Midbrain (tissue), 1 donor: ENCODE measurements at places on chromosomes 6 and 20.

DNA sequence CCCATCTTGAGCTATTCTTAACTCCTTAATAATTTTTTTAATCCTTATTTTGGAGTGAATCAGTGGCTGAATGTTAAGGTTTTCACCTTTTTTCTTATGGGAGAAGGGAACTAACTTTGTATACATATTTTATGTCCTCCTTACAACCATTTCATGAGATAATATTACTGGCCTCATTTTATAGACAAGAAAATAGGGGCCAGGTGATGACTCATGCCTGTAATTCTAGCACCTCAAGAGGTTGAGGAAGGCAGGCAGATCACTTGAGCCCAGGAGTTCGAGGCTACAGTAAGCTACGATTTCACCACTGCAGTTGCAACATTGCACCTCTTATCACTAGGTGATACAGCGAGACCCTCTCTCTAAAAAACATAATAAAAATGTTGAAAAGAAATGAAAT, 128.7 kb downstream of the TMEM242 start:
- DNase-seq, result no peak

DNA sequence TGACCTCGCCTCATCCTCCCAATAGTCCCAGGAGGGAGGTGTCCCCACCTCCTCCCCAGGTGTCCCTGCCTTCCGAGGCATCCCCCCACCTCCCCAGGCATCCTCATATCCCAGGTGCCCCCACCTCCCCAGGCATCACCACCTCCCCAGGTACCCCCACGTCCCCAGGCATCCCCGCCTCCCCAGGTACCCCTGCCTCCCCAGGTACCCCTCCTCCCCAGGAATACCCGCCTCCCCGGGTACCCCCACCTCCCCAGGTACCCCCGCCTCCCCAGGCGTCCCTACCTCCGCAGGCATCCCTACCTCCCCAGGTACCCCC, 198.9 kb downstream of the SYNDIG1 start:
- no peak for DNase-seq

DNA sequence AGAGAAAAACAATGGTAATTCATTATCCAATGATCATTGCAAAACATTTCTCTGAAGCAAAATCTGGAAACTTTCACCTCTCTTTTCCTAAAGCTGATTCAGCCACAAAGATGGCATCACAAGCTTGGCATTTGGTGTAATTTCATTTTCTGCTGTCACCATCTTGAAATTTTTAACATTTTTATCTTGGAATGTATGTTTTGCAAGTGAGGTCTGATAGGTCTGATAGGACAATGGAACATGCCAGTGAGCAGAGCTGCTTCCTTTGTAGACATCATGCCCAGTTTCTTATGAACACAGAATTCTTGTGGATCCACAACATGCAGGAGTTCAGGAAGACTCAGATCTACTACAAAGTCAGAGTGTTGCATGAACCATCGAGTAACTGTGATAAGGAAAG, 969.6 kb downstream of the EYS start:
- DNase-seq, result no peak

- no peak for DNase-seq
Measured at GRCh38 chr6:110625883-110626282, 149.5 kb upstream of the SLC22A16 start.

- DNase-seq, result peak; percentile 95
Measured at GRCh38 chr6:26157251-26158075, 70.2 kb downstream of the HFE start.

- DNase-seq, result no peak
Measured at GRCh38 chr6:154363821-154364220, 7.2 kb upstream of the IPCEF1 start.

GRCh38 chr20:51135926-51136715, 113.2 kb upstream of the KCNG1 start:
- no peak for DNase-seq

- no peak for DNase-seq
Measured at GRCh38 chr20:58536289-58536688, 21.1 kb upstream of the APCDD1L start.

DNA sequence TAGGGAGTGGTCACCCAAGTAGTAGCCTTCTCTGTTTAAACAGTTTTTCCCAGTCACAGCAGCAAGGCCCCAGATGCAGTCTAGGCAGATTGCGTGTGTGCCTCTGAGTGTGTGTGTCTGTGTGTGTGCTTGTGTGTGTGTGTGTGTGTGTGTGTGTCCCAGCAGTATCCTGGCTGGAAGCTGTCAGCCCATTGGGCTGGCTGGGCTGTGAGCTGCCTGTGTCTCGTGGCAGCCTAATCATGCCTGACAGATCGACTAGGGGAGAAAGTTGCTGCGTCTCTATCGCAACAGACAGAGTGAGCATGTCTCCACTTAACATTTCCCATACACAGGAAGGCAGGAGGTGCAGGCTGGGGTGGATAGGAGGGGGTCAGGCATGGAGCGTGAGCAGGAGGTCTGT, 42.9 kb upstream of the LRFN2 start:
- DNase-seq, result no peak

GRCh38 chr6:101386982-101387381, 6.5 kb upstream of the GRIK2 start:
- no peak for DNase-seq

DNA sequence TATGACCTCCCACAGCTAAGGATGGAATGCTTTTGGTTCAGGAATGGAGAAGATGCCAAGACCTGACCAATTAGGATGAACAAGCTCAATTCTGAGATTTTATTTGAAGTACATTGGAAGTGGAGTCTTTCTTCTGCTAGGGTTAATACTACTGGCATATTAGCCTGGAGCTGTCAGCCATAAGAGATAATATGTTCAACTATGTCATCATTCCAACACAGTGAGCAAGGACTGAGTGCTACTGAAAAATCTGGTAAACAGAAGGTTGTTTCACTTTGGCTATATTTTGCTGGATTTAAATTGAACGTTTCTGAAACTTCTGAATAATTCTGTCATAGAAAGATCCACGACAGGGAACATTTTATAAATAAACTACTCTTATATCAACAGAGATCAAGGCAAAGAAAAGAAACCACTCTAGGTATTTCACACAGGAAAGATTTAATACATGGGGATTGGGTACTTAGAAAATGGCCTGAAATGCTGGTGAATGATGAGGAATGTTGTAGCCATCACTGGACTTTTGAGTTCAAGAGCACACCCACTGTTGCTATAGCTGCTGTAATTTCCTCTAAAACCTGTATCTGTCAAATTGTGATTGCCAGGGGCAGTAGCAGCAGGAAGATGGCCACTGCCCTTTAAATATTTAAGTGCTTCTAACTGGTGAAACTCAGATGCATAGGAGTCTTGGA, 200.5 kb downstream of the PLCB4 start:
- DNase-seq, result no peak

GRCh38 chr6:56299916-56300315, 52.5 kb upstream of the COL21A1 start:
- no peak for DNase-seq

- DNase-seq, result no peak
Measured at GRCh38 chr6:112188906-112189305, 65.5 kb downstream of the LAMA4 start.

DNA sequence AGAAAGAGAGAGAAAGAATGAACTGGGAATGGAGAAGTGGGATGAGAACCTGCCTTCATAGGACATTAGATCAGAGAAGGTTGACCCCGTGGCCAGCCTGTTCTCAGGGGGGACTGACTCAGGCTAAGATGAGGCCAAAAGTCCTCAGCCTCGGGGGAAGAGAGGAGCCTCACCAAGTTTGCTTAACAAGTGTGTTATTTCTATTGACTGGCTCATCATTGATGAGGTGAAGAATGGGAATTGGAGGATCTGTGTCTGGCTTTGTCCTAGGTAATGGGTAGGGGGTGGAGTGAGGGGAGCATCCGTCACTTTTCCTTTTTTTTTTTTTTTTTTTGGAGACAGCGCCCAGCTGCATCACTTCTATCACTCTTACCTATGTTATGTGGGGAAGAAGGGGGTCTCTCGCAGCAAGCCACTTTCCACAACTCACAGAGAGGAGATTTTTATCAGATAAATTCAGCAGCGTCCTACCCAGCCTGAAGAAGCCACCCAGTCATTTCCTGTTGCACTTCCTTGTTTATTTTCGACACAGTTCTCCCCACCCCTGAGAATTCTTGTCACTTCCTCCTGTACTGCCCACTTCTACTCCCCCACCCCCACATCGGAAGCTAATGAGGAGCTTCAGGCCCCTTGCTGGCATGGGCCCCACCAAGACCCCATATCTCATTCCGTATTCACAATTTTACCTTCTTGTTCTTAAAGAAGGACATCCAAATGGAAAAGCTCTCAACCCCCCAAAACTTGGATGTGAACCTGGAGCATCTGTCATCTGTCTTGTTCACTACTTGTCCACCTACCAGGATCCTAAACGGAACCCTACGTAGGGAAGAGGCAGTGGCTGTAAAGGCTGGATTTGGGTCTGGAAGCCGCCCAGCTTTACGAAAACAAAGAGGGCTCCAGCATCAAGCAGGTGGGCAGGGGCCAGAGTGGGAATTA, 2.8 kb upstream of the RNASET2 start:
- DNase-seq, result peak; percentile 25

GRCh38 chr6:157561929-157562810, 181.2 kb downstream of the ZDHHC14 start:
- no peak for DNase-seq

DNA sequence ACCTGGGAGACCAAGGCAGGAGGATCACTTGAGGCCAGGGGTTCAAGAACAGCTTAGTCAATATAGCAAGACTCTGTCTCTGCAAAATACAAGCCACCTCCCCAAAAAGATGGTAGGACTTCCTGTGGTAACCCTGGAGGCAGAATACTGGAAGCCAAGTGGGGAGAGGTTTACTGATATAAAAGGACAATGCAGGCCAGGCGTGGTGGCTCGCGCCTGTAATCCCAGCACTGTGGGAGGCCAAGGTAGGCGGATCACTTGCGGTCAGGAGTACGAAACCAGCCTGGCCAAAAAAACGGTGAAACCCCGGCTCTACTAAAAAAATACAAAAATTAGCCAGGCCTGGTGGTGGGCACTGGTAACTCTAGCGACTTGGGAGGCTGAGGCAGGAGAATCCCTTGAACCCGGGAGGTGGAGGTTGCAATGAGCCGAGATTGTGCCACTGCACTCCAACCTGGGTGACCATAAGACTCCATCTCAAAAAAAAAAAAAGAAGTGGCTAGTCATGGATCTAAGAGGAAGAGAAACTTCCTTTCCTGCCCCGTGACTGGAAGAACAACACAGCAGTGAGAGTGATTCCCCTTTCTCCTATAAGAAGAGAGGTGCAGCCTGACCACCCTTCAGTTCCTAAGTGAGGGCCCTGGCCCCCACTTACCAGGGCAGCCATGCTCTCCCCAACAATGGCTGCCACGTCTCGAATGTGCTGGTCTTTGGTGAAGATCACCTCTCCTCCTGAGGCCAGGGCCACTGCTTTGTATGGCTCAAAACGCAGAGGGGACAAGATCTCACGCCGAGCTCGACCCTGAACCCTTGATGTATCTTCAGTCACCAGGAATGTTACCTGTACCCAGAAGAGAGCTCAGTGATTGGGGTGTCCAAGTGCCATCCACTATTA, 6.2 kb downstream of the SAPCD1 start:
- DNase-seq, result peak; percentile 5

DNA sequence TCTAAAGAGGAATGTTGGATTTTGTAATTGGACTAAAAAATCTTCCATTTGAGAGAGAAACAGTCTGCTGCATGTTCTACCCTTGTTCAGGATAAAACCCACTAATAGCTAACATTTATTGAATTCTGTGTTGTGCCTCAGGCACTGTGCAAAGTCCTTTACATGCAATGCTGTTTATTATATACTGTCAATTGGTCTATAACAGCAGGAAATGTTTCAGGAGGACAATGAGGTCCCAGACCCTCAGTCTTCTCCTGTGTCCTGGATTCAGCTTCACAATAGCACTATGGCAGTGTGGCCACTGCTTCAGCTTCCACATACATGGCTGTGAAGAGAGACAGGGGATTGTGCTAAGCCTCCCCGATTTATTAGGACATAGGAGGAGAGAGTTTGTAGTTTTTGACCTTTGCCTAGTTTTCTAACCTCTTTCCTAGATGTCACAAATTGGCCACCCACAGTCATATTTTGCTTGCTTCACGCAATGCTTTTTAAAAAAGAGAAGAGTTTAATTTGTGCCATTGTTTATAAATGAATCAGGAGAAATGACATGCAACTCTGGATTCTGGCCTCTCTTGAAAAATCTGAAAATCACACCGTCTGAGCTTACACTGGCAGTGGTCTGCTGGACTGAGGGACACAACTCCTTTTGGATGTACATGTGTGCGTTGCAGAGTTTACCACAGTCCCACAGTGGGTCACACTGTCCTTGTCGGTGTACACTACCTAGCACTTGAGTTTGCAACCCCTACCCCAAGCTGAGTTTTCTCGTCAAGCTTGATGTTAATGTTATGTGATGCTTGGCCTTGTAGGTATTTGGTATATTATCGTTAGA, 11.3 kb downstream of the PTPN1 start:
- no peak for DNase-seq

DNA sequence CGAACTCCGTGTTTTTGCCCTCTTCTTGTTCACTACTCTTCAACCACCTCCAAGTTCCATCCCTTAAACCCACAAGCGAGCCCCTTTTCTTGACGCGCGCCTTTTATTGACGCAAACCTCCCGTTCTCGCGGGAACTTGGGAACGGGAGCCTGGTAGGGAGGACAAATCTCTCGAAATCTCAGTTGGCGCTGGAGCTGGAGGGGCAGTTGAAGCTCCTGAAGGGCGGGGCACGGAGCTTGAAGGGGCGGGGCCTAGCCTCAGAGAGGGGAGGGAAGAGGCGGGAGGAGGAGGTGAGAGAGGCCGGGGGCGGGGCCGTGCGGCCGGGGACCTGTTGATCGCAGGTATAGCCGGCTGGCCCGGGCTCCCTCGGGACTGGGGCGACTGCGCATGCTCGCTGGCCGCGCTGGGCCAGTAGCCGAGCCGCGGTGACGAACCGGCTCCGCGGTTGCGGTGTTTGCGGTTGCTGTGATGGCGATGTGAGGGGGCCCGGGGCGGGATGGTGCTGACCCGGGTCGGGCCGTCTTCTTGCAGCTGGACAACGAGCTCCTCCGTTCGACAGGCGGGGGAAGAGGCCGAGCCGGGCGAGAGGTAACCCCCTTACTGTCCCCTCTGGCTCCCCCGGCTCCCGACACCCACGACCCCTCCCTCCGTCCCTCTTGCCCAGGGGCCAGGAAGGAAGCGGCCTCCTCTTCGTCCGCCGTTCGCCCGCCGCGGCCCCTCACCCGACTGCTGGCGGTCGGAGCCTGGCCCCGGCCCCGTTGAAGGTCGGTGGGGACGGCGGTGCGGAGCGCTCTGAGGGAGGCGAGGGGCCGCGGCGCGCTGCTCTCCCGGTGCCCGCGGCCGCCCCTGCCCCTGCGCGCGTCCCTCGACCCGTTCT, at the start of gene FAM135A:
FAM135A (plus strand) TSS at position 395 of the 878 bp plus-strand sequence. CDS start 14,835 bp downstream, outside the sequence.
- peak; percentile 96 for DNase-seq

GRCh38 chr6:137188855-137189254, 15.4 kb upstream of the IL22RA2 start:
- no peak for DNase-seq

DNA sequence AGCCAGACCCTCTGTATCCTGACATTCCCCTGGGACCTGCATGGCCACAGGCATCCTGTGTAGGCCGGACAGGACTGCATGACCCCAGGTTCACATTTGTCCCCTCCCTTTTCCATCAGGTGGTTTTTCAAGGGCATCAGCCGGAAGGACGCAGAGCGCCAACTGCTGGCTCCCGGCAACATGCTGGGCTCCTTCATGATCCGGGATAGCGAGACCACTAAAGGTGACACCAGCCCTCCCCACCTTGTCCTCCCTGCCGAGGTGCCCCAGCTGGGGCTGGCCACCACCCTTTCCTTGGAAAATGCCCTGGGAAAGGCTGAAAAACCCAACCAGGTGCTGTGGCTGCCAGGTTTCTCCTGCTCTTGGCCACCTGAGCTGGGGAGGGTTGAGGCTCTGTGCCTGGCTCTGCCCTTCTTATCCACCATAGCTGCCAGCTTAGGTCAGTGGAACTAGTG, 27.6 kb downstream of the HCK start:
- no peak for DNase-seq

- peak; percentile 80 for DNase-seq
Measured at GRCh38 chr20:45011108-45011526, 44.8 kb downstream of the STK4 start.
